ENCODE measurements at places on chromosomes 1 and 21.

DNA sequence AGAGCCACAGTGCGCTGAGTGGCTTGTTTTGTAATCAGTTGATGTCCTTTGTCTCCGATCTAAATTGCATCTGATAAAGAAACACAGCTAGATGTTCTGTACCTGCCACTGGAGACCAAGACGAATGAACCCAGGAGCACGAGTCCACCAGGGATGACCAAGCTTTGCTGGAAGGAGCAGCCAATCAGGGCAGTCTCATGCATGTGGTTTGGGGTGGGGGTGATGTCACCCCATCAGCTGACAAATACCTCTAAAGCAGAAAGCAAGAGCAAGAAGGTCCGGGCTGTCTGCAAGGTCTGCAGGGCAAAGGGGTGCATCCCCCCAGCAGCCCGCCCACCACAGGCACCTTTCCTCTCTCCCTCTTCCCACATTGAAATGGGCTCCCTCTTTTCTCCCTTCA, 653.8 kb downstream of the AJAP1 start:
- peak; percentile 64 for ATAC-seq

DNA sequence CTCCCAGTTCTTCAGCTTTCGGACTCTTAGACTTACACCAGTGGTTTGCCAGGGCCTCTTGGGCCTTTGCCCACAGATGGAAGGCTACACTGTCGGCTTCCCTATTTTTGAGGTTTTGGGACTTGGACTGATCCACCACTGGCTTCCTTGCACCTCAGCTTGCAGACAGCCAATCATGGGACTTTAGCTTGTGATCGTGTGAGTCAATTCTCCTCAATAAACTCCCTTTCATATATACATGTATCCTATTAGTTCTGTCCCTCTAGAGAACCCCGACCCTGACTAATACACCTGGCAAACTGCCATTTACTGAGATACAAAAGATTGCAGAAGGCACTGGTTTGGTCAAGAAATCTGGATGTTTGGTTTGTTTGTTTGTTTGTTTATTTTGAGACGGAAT, 6.4 kb upstream of the RAB4A start:
- ATAC-seq, result no peak

DNA sequence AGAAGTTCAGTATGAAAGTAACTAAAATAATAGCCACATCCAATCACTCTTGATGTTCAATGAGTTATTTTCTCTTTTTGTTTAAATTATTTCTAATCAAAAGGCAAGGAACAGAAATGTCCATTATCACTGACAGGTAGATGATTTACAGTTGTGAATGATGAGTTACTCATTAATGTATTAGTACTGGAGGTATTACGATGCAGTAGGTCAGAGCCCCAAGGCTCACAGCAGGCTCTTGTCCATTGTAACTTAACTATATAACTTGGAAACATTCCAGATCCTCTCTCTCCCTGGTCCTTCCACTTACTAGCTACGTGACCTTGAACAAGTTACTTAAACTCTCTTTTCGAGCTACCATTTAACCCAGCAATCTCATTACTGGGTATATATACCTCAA, 39.5 kb downstream of the CRB1 start:
- no peak for ATAC-seq

DNA sequence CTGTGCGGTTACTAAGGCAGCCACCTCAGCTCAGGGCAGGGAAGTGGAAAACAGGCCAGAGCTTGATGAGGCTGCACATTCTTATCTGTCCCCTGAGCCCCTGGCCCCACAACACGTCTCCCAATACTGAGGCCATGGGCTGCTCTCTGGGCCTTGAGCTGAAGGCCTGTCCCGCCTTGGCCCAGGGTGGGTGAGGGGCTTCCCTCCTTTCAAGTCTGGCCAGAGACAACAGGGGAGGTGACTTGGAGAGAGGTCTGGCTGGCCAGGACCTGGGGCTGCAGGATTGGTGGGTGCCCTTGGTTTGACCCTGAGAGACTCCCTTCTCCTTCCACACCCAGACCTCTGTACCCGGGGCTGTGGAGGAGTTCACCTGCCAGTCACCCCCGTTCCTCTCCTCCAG, 563.8 kb downstream of the PTPRU start:
- no peak for ATAC-seq

- no peak for ATAC-seq
These were observed 7.8 kb downstream of the GLIS1 start for GRCh38 chr1:53731043-53731600.
